ENCODE measurements at places on chromosomes 11 and 22.

- no peak for DNase-seq
These were observed 2.0 kb downstream of the LRRC74B start for GRCh38 chr22:21047730-21048129.

GRCh38 chr11:36403661-36404060, 106.4 kb downstream of the TRAF6 start:
- no peak for DNase-seq

- DNase-seq, result no peak
These were observed 14.1 kb upstream of the B3GNT6 start for GRCh38 chr11:77019976-77020595.

DNA sequence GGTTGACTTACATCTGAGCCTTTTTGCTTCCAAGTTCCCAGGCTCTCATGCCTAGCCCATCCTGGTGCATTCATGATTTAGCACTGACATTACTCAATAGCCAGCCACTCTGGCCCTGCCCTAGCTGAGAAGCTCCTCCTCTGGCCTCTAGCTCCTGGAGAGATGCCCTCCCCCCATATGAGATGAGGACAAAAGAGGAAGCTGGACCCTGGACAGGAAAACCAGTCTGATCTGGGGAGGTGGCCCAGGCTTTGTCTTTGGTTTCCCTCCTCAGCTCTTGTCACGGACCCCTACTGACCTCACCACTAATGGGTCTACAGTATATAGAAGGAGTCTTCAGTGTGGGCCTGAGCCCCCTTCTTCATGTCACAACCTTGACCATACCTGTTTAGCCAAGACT, 3.0 kb downstream of the RHOG start:
- DNase-seq, result no peak

- no peak for DNase-seq
These were observed 70.1 kb upstream of the MYOD1 start for GRCh38 chr11:17649261-17649660.

DNA sequence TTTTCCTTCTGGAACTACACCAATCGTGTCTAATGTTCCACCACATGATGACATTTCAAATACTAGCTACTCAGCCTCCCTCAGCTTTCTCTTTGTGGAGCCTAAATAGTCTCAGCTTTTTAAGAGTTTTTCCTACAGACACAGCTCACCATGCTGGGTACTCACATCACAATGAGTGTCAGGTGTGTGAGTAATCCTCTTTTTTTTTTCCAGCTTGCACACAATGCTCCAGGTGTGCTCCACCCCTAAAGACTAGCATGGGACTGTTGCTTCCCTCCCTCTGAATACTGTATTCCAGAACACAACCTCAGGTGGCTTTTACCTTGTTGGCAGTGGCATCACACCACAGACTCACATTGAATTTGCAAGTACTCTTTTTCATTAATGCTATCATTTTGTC, 11.7 kb downstream of the BTG4 start:
- DNase-seq, result no peak

GRCh38 chr22:42074132-42074811, at the start of gene PHETA2:
PHETA2 (plus strand) TSS chr22:42074248; CDS start chr22:42077294, 3,046 bp downstream.
- DNase-seq, result no peak

DNA sequence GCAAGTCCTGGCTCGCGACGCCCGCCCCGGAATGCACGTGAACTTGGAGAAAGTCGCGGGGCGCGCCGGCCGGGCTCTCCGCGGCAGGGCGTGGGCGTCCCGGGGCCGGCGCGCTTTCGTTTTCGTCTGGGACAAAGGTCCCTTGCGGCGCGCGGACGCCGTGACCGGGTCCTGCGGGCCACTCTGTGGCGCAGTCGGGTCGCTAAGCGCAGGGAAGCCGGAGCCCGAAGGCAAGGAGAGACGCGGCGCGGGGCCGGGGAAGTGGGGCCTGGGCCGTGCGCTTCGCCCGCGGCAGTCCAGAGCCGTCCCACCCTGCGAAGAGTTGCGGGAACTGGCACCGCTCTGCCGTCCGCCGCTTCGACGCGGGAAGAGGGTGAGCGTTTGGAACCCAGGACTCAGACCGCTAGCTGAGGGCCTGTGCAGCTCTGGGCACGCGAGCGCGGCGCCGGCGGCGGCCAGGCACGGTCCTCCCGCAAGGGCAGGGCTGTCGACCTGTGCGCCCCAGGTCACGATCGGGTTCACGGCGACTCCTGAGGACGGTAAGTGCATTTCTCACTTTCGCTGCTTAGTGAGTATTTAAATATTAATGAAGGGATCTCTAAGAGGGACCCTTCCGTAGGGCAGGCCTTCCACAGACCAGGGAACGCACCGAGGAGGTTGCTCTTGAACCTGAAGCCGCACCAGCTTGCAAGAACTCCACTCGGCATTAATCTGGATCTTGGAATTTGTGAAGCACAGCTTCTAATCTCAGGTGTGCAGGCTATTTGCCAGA, 78.0 kb upstream of the PPARA start:
- no peak for DNase-seq

All from DMS79 (cell line).